ENCODE measurements at places on chromosomes 7 and 10.

DNA sequence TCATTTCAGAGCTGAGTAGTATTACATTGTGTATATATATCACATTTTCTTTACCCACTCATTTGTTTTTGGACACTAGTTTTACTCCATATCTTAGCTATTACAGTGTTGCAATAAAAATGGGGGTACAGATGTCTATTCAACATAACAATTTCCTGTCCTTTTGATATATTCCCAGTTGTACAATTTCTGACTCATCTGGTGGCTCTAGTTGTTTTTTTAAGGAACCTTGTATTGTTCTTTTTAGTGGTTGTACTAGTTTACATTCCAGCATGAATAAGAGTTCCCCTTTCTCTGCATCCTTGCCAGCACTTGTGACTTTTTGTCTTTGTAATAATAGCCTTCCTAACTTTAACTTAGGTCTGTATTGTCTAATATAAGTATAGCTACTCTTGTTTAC lies 739.9 kb downstream of the XPNPEP1 start:
- no peak for DNase-seq

DNA sequence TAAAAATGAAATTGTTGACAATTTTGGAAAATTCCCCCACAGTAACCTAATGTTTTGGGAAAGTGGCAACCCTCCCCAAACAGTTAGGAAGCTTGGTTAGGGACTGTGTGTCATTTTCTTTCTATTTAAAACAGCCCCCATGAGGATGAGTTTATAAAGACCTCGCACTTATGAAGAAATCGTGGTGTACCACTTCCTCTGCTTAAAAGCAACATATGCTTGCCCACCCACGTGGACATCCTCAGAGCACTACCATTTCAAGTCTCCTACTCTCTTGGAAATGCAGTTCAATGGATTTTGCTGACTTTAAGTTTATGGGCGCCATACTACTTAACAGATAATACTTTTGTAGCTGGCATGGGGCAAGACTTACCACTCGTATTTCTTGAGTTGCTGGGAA lies 223.8 kb downstream of the DYNC1I1 start:
- DNase-seq: no peak

GRCh38 chr7:69256634-69257081 lies 341.6 kb upstream of the AUTS2 start:
- no peak for DNase-seq

GRCh38 chr7:111586711-111587409 lies 24.6 kb upstream of the IMMP2L start:
- DNase-seq: no peak

- DNase-seq: no peak
Measured at GRCh38 chr7:92421676-92422435, 25.4 kb upstream of the GATAD1 start.

GRCh38 chr7:109284943-109285342 lies 715.3 kb downstream of the DNAJB9 start:
- DNase-seq: no peak

DNA sequence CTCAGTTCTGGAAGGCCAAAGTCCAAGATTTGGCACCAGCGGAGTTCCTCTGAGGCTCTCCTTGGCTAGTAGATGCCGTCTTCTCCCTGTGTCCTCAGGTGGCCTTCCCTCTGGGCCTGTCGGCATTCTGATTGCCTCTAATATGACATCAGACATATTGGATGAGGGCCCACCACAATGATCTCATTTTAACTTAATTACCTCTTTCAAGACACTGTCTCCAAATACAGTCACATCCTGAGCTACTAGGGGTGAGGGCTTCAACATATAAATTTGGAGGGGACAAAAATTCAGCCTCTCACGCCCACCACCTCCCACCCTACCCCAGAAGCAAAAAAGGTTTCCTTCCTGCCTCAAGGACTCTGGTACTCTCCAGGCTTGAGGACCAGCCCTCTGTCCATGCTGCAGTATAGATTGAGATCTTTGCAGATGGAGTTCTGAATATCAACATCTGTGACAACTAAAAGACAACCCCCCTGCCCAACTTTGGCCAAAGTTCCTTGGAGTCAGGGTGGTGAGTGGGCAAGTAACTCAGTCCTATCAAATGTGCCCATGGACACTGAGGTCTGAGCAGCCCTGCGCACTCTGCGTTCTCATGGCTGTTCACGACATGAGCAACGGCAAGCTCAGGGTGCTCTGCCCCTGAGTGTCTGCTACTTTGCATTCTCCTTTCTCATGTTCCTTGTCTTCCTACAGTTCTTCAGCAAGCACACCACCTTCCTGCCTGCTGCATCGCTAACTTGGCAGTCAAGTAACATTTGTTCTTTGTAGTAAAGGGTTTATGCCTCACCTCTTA lies 11.5 kb downstream of the TMEM176B start:
- DNase-seq: no peak

GRCh38 chr7:90599892-90600555 lies 3.9 kb downstream of the CDK14 start:
- DNase-seq: no peak

DNA sequence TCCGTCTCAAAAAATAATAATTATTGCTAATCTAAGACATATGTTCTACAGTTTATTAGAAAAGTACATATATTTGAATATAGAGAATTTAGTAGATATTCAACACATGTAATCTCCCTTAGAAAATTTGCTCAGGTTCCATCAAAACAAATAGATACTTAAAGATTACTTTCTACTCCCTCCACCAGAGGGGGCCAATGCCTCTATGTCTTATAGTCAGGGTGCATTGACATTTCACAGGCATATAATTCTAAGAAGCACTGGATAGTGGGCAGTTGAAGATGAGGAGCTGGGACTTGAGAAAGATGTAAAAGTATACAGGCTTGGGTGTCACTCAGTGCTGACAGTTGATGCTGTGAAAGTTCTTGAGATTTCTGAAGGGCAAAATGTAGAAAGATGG lies 301.6 kb upstream of the HPS1 start:
- DNase-seq: no peak

- DNase-seq: no peak
Measured at GRCh38 chr7:81460250-81461045, 309.4 kb downstream of the HGF start.

- DNase-seq: peak; percentile 53
Measured at GRCh38 chr7:43108255-43109011, 4.0 kb upstream of the HECW1 start.

GRCh38 chr7:27606270-27607209 lies 56.1 kb downstream of the HIBADH start:
- peak; percentile 38 for DNase-seq

DNA sequence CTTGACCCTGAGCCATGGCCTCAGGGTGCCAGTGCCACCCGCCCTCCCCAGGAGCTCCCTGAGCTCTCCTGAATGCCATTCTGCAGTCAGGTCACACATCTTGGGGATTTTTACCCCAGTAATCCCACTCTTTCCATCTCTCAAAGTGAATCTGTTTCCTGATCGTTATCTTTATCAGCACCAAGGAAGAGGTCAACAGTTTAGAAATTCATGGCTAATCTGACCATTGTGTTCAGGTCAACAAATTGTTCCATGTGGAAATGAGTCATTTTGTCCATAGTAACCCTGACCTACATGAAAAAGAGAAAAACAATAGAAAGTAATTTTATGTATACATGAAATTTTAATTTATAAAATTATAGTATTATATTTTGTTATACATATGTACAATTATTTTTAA lies 28.8 kb upstream of the ZNF488 start:
- no peak for DNase-seq

- DNase-seq: peak; percentile 68
Measured at GRCh38 chr7:151068069-151068773, 8.8 kb downstream of the SLC4A2 start.

- DNase-seq: no peak
Measured at GRCh38 chr10:95832216-95833041, 75.3 kb upstream of the CC2D2B start.

DNA sequence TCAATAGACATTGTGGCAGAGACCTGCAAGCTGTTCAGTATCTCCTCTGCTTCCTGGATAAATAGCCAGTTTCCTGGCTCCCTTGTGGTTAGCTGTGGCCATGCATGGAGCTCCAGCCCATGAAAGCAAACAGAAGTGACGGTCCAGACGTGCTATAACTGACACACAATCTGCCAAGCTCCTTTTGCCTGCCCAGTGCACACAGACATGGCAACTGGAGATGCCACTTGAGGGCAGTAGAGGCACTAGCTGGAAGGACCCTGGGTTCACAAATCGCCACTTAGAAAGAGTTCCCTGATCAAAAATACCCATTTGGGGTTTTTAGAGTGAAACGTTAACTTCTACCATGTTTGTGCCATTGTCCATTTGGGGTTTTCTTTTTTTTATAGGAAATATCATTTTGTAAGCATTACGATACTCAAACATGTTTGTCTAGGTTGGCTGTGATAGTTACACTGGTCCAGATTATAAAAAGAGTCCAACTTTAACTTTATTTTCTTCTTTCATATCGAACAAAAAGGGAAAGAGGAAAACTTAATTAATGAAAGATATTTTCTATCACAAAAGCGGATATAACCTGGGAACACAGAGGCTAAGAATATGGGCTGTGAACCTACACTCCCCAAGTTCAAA lies 31.3 kb downstream of the KIN start:
- DNase-seq: no peak

DNA sequence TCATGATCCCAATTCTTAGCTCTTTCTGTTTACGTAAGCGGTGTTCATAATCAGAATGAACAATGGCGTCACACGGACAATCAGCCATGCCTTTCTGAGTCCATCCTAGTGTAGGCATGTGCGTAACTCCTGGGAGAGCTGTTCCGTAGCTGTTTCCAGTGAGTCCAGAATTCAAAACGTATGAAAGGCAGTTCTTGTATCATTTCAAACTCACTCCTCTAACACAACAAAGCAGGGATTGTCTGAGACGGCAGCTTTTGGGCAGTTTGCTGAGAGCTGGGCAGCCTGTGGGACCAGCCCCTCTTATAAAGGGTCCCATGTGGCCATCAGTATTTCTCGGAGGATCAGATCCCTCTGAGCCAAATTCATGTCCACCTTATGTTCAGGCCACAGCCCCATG lies 43.4 kb downstream of the PSPH start:
- no peak for DNase-seq

DNA sequence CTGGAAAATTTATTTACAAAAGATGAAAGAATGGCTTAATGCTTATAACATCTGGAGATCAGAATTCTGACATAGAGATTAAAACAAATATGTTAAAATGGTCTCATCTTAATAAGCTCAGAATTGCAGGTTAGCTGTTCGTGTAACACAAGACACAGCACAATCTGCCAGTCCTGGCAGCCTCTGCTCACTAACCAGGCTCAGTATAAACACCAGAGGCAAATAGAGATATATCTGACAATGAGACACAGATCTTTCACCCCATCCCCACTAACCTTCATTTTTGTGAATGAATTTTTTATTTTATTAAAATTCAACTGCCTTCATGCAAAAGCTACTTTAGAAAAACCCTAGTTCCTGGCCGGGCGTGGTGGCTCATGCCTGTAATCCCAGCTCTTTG lies 51.8 kb downstream of the RELN start:
- DNase-seq: no peak

DNA sequence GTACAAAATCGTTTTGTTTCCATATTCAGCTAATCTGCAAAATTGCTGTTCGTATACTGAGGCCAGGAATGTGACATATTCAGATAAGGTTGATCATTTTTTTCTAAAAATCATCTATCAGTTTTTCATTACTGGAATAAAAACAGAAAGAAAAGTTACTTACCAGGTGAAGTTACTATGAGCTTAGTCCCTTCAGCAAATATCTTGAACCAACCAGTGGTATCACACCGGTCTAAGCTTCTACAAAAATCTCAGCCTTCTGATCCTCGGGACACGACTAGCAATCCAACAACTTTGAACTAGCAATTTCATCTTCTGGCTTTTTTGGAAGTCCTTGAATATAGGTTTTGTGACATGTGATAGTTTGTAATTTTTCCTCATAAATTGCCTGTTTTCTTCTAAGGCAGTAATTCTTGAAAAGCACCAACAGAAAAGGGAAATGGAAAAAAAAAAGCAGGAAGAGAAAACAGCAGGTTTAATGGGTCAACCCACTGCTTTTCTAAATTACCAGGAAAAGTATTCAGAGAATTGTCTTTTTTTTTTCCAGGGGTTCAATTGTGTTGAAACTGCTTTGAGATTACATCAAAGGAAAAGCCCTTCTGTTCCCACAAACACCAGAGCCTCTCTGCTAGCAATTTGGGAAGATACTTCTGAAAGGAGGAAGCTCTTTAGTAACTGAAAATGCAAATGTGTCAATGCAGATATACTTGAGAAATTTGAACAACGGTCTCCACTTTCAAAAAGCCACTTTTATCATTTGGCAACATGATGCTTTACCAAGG lies 2.9 kb upstream of the TARP start:
- DNase-seq: no peak

- DNase-seq: no peak
Measured at GRCh38 chr10:22753786-22754185, 39.4 kb upstream of the PIP4K2A start.

- no peak for DNase-seq
Measured at GRCh38 chr10:1736972-1737221, 428 bp downstream of the ADARB2 start.

GRCh38 chr7:134315679-134316538 lies 821 bp downstream of the SLC35B4 start:
- no peak for DNase-seq

GRCh38 chr7:4144811-4145510 lies 537.1 kb upstream of the FOXK1 start:
- no peak for DNase-seq

DNA sequence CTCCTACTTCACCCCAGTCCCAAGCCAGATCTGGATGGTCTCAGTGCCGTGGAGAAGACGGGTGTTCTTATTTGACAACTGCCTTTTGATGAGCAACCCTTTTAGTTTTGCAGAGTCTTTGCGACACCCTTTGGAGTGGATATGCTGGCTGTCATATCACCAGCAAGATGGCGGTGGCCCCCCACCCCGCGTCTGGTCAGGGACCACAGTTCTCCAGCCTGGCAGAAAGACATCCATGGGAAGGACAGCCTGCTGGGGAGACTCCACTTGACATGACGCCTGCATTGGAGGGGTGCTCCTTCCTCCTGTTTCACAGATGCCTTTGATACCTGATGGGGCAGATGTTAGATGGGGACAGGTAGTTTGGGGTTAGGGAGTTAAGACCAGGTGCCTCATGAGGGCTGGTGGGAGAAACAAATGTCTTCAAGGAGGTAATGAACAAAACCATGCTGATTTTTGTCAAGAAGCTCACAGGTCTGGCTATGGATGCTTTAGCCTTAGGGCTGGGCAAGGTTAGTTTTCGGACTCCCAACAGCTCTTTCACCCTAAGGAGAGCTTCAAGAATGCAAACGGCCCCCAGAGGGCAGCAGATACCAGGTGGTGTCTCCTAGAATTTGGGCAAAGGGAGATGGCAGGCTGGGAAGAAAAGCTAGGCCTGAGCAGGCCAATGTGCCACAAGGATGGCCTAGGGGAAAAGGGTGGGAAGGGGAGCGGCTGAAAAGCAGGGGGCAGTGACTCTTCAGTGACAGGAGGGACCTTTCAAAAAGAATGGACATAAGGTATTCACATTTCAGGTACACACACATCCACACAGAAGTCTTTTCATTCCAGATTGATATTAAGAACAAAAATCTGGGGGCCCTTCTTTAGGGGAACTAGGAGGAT lies 95.2 kb downstream of the CLEC2L start:
- DNase-seq: peak; percentile 12

All from NCI-H226 (cell line).